ENCODE measurements at places on chromosomes 3 and 15. TPM values are rescaled to one million over a fixed set of nuclear protein-coding genes. Genes with fewer than 3 reads are reported as not detected.

Gene RBMS3
- polyA plus RNA-seq = 4.4 TPM

GRCh38 chr3:149592758-149593240 is 65.0 kb downstream of the WWTR1 start:
- no peak for DNase-seq

GRCh38 chr3:104279617-104280016 is 1087.1 kb upstream of the ALCAM start:
- no peak for DNase-seq

Gene UMPS
- polyA plus RNA-seq = 40.2 TPM

Gene CFAP100
- polyA plus RNA-seq = not detected

DNA sequence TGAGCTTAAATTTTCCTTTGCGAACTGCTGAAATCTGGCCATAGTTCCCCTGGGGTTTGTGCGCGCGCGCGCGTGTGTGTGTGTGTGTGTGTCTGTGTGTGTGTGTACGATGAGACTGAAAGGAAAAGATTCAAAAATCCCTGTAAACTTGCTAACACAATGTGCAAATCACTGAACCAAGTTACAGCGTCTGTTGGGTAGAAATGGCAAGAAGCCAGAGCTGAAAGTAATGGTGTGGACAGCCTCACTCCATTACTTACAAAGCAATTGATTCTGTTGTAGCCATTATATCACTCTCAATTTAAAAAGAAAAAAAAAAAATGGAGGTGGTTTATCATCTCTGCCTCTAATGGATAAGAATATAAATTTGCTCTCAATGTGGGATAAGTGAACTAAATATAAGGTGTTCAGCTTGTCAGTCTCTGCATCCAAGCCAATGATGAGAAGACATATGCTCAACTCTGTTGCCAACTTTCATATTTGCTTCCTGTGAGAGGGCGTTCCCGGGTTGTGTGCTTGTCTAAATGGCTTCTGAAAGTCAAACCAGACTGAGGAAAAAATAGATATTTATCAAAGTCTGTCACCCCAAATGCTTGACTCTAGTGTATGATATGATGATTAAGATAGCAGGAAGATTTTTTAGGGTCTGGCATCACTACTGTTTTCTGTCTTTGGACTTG is 422.2 kb downstream of the ZNF385D start:
- no peak for DNase-seq

DNA sequence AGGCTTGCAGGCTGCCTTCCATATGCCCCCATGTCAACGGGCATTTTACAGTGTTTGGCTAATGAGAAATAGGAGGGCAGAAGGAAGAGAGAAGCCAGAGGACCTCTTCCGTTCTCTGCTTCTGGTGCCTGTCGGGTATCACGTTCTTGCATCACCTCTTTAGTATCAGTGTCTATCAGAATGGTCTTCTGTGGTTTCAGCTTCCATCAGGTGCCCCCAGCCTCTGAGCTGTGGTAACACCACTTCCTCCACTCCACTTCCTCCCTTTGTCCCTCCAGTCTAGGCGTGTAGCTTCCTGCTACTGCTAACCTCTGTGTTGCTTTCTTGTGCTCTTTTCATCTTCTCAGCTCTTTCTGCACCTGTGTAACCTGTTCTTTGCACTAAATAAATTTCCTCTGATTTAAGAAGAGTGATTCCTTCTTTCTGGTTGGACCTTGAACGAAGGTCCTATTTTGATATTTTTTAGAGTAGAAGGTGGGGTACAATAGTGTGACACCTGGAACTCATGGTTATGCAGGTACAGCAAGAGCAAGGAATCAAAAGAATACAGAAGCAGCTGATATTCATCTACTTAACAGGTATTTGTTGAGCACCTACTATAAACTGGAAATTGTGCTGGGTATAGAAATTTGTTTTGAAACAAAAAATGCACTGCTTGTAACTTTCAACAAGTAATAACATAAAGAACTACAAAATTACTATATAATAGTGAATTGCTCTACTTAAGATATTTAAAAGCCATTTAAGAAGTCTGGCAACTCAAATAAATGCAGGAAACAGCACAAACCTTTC is 27.4 kb upstream of the FOXB1 start:
- DNase-seq = no peak

Gene GOLGA6A
- polyA plus RNA-seq = 0.57 TPM

Gene GPR149
- not detected for polyA plus RNA-seq

Gene CEMIP
- polyA plus RNA-seq = 0.27 TPM

DNA sequence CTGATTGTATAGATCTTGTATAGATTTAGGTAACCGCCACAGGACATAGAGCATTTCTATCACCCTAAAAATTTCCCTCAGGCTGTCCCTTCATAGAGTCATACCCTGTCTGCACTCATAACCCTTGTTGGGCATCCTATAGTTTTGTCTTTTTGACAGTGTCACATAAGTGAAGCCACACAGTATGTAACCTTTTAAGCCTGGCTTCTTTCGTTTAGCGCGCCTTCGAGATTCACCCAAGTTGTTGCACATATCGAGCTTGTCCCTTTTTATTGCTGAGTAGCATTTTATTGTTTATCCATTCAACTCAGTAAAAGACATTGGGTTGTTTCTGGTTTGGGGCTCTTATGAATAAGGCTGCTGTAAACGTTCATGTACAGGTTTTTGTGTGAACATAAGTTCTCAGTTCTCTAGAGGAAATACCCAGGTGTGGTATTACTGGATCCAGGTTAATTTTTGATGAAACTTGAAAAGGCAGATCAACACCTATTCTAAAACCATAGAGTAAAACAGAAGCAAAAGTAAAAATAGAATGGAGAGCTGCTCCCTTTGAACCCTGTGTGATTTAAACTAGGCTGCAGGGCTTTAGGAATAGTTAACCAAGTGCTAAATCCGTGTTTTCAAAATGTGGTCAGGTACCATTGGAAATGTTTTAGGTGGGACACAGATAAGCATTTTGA is 49.5 kb downstream of the CD86 start:
- DNase-seq = no peak

DNA sequence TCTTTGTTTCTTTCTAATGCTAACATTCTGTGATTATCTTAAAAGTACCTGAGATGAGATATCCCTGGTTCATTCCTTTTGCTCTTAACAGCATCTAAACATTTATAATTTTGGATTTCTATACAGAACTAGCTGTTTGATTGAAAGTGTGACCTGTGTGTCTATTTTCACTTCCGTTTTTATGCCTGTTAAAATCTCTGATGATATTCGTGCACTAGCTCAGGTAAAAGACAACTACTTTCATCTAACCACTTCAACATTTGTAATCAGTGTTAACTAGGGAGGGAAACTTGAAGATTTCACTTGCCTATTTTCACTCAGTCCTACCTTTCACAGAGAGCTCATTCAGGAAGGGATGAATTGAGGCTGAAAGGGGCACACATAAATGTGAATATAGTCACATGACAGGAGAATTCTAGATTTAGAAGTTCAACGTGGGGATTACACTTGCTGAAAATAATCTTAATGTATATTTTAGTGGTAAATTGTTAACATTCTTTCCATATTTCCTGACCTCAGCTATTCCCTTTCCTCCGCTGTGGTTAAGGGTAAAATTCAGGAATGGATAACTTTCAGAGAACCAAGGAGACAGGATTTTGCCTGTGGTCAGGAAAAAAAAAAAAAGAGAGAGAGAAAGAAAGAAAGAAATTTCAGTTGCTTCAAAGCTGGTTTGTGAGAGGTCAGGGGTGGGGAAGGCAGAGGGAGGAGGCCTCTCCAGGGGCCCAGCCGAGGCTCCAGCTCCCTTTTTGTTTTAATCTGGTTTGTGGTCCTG is 159.8 kb upstream of the TSC22D2 start:
- no peak for DNase-seq

DNA sequence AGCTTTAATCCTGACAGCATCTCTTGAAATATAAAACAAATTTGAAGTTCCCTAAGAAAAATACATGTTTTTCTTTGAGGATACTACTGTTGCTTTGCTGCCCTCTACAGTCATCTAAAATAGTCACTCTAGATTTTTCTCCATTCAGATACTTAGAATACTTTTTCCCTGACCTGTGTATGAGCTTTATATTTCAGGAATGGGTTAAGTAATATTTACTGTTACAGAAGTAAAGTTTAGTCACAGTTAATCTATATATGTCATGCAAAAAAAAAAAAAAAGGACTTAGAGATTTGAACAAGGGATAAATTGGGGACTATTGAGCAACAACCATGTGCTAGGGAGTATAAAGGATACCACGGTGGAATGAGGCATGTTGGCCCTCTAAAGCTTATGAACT is 8.8 kb downstream of the NECTIN3 start:
- peak; percentile 64 for DNase-seq

Gene RASL12
- polyA plus RNA-seq = 5.4 TPM

Gene NOX5
- polyA plus RNA-seq = not detected

DNA sequence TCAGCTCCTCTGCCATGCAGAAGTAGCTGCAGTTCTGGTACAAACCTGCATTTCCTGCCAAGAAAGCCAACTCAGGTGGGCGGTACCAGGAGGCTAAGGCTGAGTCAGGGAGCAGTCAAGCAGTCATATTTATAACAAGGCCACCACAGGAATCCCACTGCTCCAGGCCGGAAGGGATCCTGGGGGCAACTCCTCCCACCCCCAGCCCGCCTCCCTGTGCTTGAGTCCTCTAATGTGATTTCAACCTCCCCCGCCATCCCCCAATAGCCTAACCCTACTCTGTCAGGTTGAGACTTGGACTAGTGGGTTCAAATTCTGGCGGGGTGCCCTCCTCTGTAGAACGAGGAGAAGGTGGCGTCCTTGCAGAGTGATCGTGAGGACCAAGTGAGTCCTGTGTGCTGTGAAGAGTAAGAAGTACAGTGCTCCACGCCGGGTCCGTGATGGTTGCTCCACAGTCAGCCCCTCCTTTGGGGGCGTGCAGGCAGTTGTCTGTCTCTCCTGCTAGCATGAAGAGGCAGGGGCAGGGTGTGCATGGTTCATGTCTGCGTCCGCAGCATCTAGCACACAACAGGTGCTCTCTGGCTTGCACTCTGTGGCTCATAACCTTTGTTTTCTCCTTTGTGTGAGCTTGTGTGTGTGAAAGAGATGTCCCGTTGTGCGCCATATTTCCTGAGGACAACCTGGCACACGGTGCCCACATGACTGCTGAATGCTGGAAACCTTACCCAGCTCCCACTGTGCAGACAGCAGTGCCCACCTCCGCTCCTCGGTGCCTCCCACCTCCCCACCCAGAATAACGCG is 78.3 kb downstream of the SMAD6 start:
- no peak for DNase-seq

DNA sequence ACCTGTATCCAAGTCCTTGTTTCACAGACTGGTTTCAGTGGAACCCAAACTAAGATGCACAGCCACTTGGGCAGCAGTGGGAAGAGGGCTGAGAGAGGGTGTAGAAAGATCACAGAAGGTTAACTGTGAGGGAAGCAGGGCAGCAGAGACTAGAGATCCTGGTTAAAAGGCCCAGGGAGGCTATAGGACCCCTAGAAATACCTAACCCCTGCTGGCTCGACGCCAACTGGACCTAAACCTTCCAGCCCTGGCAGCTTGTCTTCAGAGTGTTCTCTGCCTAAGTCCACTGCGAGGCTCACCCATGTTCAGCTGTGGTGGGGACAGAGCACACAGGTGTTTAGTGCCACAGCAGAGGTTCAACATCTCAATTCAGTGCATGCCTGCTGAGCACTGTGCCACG is 96.5 kb downstream of the ZNF621 start:
- no peak for DNase-seq

GRCh38 chr3:82461049-82461889 is 699.8 kb upstream of the GBE1 start:
- peak; percentile 26 for DNase-seq

DNA sequence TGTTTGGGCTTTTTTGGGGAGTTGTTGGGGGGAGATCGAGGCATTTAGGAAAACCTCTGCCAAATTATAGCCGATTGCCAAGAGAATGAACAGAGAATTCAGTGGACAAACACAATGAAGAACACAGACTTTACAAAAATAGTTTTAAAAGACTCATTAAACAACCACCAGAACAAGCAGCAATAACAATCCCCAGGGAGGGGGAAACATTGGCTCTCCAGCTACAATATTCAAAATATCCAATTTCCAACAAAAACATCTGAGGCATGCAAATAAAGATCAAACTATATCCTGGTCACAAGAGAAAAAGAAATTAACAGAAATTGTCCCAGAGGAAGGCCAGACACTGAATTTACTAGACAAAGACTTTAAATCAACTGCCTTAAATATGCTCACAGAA is 24.5 kb upstream of the ANKRD28 start:
- no peak for DNase-seq

Gene NMNAT3
- 8.3 TPM for polyA plus RNA-seq

Gene CHRM5
- not detected for polyA plus RNA-seq

DNA sequence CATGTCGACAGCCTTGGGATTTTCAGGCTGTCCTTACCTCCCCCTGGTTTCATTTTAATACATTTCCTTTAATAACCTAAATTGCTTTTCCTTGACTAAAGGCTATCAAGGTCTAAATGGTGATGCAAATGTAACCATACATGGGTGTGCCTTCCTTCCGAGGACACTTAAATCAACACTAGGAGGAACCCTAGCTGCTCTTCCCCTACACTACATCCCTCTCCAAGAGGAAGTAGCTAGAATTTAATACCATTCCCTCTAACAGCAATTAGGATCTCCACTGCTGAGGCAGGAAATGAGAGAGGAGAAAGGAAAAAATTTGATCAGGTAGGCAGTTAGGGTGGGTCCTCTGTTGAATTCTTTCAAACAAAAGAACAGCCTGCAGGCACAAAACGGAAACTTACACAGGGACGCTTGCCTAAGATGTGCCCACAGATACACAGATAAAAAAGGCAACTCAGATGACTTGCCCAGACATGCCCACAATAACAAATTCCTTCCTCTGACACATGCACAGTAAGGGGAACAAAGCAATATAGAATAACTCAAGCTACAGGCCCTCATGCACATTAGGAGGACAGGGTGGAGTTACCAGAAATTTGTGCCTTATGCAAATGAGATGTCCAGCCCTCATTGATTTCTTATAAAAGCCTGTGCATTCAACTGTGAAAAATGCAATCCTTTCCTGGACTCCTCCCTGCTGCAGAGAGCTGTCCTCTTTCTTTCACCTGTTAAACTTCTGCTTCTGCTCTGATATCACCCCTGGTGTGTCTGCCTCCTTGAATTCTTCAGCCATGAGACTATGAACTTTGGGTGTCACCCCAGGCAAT is 1024.4 kb upstream of the CADM2 start:
- DNase-seq = peak; percentile 4

GRCh38 chr3:187954873-187955586 is 198.9 kb upstream of the LPP start:
- no peak for DNase-seq

Gene DNAJA4
- polyA plus RNA-seq = 5.0 TPM

Gene CASR
- 0.03 TPM for polyA plus RNA-seq

Gene EPB42
- polyA plus RNA-seq = not detected

Gene TEX55
- not detected for polyA plus RNA-seq

DNA sequence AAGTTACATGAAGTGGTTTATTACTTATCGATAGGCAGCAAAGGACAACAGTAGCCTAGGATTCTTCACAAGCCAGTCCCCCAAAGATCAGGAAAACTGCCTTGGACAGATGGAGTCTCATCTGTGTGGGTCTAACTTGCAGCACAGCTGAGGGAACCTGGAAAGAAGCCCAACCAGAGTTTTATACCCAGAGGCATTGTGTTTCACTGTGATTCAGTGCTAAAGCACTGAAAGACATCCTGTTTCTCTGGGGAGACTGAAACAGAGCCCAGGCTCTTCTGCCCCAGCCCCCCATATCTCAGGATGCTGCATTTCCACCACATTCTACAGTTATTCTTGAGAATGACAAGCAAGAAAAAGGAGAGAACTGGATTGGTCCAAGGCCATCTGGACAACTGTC is 48.2 kb upstream of the PYDC2 start:
- peak; percentile 33 for DNase-seq
